ENCODE measurements at places on chromosomes 6 and 20. TPM values are rescaled to one million over a fixed set of nuclear protein-coding genes. Genes with fewer than 3 reads are reported as not detected.
A peak's percentile ranks its signal among the peaks of the same experiment; 100 is the strongest.

- no peaks in the 10 kb centered on the region for H3K36me3 ChIP-seq
- no peak for DNase-seq
- no peak overlapping the region for H3K27ac ChIP-seq
- no peaks in the 10 kb centered on the region for H3K4me1 ChIP-seq
Observed at GRCh38 chr6:138339024-138339423, 38.7 kb upstream of the SMIM28 start.

DNA sequence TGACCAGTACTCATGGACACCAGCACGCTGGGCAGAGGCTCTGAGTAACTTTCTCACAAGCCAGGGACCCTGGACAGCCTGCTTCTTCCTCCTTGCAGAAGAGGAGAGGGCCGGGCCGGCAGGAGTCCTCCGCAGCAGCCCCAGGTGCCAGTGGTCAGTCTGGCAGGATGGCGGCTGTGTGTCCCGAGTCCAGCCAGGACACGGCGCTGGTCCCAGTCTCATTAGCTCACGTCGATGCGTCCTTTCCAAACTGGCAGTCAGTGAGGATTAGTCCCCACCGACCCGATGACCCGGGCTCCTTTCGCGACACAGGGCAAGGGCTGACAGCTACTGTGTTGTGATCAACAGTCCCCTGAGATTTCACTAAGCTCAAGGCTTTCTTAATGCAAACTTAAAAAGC, 267.0 kb downstream of the TAF4 start:
- H3K4me3 ChIP-seq, result no peak overlapping the region
- no peak for DNase-seq
- H3K27me3 ChIP-seq, result peaks cover 29% of the 10 kb centered on the region
- peaks cover 3% of the 10 kb centered on the region for H3K4me1 ChIP-seq

DNA sequence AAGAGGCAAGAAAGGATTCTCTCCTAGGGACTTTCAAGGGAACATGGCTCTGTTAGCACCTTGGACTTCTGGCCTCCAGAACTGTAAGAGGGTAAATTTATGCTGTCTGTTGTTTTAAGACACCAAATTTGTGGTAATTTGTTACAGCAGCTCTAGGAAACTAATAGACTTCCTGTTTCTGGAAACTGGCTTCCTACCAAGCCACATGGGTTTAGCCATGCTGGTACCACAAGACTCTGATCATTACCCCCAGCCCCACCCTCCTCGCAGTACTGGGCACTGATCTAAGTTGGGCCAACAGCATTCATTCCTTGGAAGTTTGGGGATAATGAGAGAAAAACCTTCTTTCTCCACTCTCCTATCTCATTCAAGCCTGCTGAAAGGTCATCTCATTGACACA, 109.5 kb upstream of the SMLR1 start:
- no peaks in the 10 kb centered on the region for H3K4me1 ChIP-seq
- H3K27me3 ChIP-seq, result no peaks in the 10 kb centered on the region
- H3K27ac ChIP-seq, result no peak overlapping the region
- no peak overlapping the region for H3K4me3 ChIP-seq
- DNase-seq, result no peak

GRCh38 chr6:126033696-126034095, 47.4 kb downstream of the TRMT11 start:
- peak overlapping the region; percentile 18 for H3K27ac ChIP-seq
- peaks cover 8% of the 10 kb centered on the region for H3K4me1 ChIP-seq
- H3K4me3 ChIP-seq, result no peak overlapping the region
- no peaks in the 10 kb centered on the region for H3K27me3 ChIP-seq
- peaks cover 83% of the 10 kb centered on the region for H3K36me3 ChIP-seq

DNA sequence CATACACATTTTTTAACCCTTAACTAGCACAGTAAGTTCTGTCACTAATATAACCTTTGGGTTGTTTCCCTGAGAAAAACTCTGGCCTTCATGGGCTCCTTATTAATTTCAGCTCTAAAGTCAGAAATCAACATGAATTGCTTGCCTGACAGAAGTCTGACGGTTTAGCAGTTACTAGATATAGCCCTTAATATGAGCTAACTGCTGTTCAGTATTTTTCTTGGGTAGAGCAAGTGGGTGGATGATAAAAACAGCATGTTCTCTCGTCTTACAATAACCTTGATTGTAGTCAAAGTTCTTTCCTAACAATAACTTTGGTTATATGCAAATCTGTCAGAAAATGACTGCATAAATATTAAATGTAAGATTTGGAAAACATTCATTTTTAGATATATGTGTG, 81.0 kb downstream of the SH3BGRL2 start:
- no peaks in the 10 kb centered on the region for H3K27me3 ChIP-seq
- no peak overlapping the region for H3K4me3 ChIP-seq

GRCh38 chr6:118710616-118711015, 59.2 kb upstream of the CEP85L start:
- peak overlapping the region; percentile 54 for H3K4me3 ChIP-seq
- H3K4me1 ChIP-seq, result peaks cover 21% of the 10 kb centered on the region

GRCh38 chr6:11710311-11710761, 68.3 kb downstream of the ADTRP start:
- no peaks in the 10 kb centered on the region for H3K36me3 ChIP-seq
- no peak for DNase-seq
- H3K4me3 ChIP-seq, result no peak overlapping the region
- H3K27ac ChIP-seq, result no peak overlapping the region
- no peaks in the 10 kb centered on the region for H3K27me3 ChIP-seq
- no peaks in the 10 kb centered on the region for H3K4me1 ChIP-seq

GRCh38 chr6:110415086-110415916, at the start of gene DDO:
TSS of gene DDO (minus strand) at chr6:110415575. CDS start at chr6:110413462, 2,113 bp downstream.
- no peak within 1 kb of the TSS for H3K4me3 ChIP-seq
- peaks cover 18% of the 10 kb centered on the region for H3K27me3 ChIP-seq
- DNase-seq, result no peak
- H3K36me3 ChIP-seq, result no peaks in the 10 kb centered on the region
- H3K27ac ChIP-seq, result no peak within 1 kb of the TSS

DNA sequence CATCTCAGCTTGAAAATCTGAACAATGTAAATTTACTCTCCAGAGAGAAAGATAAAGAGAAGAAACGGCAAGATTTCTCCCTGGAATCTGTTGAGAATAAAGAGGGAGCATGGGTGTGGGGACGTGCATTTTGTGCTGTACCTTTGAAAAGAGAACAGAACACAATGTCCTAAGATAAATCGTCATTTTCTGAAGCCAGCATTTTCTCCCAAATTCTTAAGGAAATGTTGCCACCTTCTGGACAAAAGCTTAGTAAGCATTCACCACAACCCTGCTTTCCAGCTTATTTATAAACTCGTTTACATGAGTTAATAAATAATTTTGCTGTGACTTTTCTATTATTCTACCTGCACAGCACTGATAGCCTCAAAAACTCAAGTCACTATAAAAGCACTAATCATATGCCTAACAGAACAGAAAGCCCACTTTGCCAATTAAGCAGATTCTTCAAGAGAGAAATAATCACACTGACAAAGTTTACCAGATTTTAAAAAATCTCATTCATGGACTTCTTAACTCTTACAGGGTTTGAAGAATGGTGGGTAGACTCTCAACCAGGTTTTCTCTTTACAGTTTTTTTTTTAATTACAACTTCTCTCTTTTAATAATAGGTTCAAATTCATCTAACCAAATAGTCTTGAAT, 155.8 kb downstream of the MBOAT1 start:
- H3K27me3 ChIP-seq, result peaks cover 26% of the 10 kb centered on the region
- H3K36me3 ChIP-seq, result no peaks in the 10 kb centered on the region
- no peak overlapping the region for H3K27ac ChIP-seq
- no peaks in the 10 kb centered on the region for H3K4me1 ChIP-seq
- peak; percentile 38 for DNase-seq
- no peak overlapping the region for H3K4me3 ChIP-seq

DNA sequence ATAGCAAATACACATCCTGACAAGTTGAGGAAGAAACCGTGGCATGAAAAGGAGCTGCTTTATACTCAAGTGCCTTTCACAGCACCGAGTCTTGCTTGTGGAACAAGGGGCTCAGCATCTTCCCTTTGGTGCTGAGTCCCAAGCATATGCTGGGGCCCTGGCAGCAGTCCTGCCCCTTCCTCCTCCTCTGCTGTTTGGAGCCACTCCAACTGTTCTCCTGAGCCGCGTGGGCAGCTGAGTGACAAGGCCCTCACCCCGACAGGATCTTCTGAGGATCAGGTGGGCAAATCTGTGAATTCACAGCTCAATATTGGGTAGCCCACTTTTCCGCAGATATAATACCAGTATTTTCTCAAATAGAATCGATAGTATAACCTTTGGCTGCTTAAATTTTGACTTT, 24.7 kb downstream of the DACT2 start:
- H3K36me3 ChIP-seq, result no peaks in the 10 kb centered on the region
- no peak for DNase-seq
- H3K4me3 ChIP-seq, result no peak overlapping the region
- H3K27ac ChIP-seq, result no peak overlapping the region

DNA sequence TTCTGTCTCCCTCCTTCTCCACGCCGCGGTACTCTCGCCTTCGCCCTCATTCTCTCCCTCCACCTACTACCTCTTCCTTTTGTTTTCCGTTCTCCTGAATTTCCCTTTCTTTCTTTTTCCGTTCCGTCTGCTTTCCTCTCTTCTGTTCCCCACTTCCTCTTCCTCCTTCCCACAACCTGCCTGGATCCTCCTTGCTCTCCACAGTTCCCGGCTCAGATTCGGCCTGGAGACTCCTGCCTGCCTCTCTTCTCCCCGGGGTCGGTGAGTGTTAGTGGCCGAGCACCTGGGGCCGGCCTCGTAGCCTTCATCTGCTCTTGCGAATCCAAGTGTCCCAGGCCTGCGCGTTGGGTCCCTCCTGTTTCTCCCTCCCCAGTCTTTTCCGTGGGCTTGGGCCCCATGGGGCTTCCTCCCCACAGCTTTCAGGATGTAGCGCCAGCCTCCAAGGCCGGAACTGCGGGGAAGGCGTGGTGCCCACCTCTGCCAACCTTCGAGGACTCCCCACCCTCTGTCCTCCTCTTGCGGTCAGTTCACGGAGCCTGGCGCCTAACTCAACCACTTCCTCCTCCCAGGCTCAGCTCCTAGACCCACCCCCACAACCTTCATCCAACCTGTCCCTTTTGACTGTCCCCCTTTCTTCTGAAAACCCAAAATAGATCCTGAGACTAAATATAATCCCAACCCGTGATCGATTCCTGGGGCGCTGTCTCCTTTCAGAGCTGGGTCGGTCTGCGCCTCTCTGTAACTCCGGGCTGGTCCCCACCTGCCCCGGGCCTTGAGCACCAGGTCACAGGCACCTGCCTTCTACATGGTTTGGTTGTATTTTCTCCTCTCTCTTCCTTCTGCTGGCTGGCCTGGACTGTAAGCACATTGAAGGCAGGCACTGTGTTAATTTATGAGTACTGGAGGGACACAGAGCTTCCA, 6.8 kb downstream of the NRN1 start:
- no peak for DNase-seq
- peaks cover 29% of the 10 kb centered on the region for H3K4me1 ChIP-seq
- H3K36me3 ChIP-seq, result no peaks in the 10 kb centered on the region
- peaks cover 71% of the 10 kb centered on the region for H3K27me3 ChIP-seq
- no peak overlapping the region for H3K27ac ChIP-seq
- H3K4me3 ChIP-seq, result no peak overlapping the region

GRCh38 chr6:130407032-130407431, 41.2 kb downstream of the TMEM200A start:
- no peak overlapping the region for H3K4me3 ChIP-seq
- no peaks in the 10 kb centered on the region for H3K4me1 ChIP-seq
- DNase-seq, result no peak
- H3K27ac ChIP-seq, result no peak overlapping the region

- H3K36me3 ChIP-seq, result peaks cover 20% of the 10 kb centered on the region
- DNase-seq, result no peak
- peaks cover 57% of the 10 kb centered on the region for H3K4me1 ChIP-seq
- H3K4me3 ChIP-seq, result no peak overlapping the region
- H3K27me3 ChIP-seq, result no peaks in the 10 kb centered on the region
- no peak overlapping the region for H3K27ac ChIP-seq
Observed at GRCh38 chr6:31767096-31767645, 4.7 kb downstream of the SAPCD1 start.

GRCh38 chr6:160391419-160392116, 43.4 kb downstream of the SLC22A3 start:
- no peak for DNase-seq
- no peaks in the 10 kb centered on the region for H3K4me1 ChIP-seq
- no peak overlapping the region for H3K4me3 ChIP-seq
- H3K36me3 ChIP-seq, result no peaks in the 10 kb centered on the region
- H3K27ac ChIP-seq, result no peak overlapping the region

- H3K27me3 ChIP-seq, result no peaks in the 10 kb centered on the region
- no peak overlapping the region for H3K27ac ChIP-seq
- no peak overlapping the region for H3K4me3 ChIP-seq
Observed at GRCh38 chr6:144659202-144660182, 374.4 kb downstream of the UTRN start.

GRCh38 chr6:77298283-77298682, 165.0 kb downstream of the HTR1B start:
- H3K27me3 ChIP-seq, result no peaks in the 10 kb centered on the region
- no peak overlapping the region for H3K4me3 ChIP-seq
- no peaks in the 10 kb centered on the region for H3K36me3 ChIP-seq
- DNase-seq, result no peak
- no peak overlapping the region for H3K27ac ChIP-seq

- peak; percentile 77 for DNase-seq
- H3K4me1 ChIP-seq, result no peaks in the 10 kb centered on the region
- no peak overlapping the region for H3K4me3 ChIP-seq
- H3K27ac ChIP-seq, result peak overlapping the region; percentile 63
Observed at GRCh38 chr6:21987501-21987957, 309.3 kb downstream of the PRL start.

DNA sequence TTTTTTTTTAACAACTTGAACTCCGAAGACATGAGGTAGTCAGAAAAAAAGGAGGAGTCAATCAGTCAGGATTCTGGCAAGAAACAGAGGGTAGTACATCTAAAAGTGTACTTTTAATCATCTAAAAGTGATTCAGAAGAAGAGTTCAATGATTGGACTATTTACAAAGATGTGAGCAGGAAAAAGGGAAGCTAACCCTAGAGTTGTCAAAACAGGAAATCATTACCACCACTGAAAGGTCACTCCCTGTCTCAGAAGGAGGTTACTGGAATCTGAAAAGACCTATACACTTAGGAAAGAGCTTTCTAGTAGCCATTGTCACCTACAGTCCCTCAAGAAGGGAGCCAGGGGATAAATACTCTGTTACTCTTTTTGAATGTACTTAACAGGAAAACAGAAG, 16.7 kb upstream of the LMBRD1 start:
- no peak for DNase-seq
- no peaks in the 10 kb centered on the region for H3K27me3 ChIP-seq

Gene MEP1A
- total RNA-seq, result not detected

Gene PDE7B
- total RNA-seq, result not detected

Gene RBPJL
- total RNA-seq, result not detected

Gene GSTA3
- not detected for total RNA-seq

Gene MYO6
- total RNA-seq, result 5.4 TPM

Gene TCF21
- total RNA-seq, result not detected

Gene CRISP3
- 0.31 TPM for total RNA-seq

Gene ADTRP
- total RNA-seq, result 11.7 TPM

Gene TMEM74B
- 18.3 TPM for total RNA-seq

Gene FHL5
- not detected for total RNA-seq

Gene ACSS1
- 0.67 TPM for total RNA-seq

Data from K562 (cell line).